ENCODE measurements at places on chromosomes 5 and 9.

DNA sequence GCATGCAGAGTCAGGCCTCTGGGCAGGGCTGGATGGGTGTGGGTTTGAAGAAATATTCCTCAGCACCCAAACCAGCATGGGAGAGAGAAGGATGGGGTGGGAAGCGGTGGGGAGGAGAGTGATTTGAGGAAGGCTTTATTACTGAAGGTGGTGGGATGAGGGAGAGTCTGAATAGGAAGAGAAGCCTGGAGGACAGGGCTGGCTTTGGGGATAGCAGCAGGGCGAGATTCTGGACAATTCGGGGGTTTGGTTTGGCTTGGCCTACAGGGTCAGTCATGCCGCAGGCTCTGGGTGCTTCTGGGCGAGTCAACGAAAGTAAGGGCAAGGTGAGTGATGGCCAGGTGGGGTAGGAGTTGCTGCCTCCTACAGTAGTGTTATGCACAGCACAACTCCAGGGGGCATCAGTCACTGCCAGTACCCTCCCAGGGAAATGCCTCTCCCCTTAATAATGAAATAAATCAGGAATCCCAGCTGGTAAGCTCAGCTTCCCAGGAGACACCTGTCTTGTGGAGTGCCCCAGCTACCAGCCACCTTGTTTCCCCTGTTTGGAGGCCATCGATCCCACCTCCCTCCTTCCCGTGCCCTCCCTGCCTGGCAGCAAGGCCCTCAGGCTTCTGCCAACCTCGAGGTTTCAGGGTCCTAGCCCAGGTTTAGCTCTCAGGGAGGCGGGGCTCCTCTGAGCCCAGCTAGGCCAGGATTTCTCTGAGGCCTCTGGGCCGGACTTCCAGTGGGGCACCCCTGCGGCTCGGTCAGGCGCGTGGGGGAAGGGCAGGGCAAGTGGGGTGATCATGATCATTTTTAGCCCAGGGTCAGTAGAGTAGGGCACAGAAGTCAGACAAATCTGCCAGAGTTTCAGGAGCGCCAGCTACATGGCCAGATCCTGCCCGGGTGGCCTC is 741 bp upstream of the NKX2-5 start:
- DNase-seq, result no peak

DNA sequence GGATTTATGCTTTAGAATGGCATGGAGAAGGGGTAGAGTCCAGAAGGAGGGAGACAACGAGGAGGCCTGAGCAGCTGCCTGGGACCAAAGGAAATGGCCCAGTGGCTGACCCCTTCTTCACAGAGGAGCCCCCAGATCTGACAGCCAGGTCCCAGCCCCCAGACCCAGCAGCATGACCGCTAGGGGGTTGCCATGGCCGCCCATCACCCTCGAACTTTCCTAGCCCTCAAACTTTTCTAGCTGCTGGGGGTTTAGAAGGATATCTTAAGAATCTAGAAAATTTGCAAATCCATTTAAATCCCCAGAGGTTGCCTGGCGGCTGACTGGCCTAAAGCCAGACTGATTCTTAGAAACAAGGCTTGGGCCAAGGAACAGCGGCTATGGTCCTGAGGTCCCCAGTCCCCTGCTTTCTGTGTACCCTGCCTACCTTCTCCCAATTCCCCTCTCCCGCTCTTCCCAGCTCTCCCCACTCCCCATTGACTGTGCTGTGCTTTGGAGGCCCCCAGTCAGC is 972 bp downstream of the PDGFRB start:
- no peak for DNase-seq

GRCh38 chr5:93596676-93597490 is 13.9 kb downstream of the NR2F1 start:
- DNase-seq, result no peak

DNA sequence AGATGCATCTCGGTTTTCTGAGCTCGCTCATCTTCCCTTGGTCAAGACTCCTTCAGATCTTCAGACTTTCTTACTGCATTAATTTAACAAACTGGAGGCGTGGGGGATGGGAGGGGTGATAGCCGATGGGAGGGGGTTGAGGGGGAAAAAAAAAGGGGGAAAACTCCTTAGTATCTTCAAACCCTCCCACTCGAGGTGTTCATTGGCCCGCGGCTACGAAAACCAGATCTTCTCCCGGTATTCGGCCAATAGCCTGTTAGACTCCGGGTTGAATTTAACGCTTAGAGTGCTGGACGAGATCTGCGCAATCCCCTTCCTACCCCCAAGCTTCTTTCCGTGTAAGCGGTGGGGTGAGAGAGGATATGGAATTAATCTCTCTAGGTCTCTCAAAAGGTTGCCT is 689 bp upstream of the GLRA1 start:
- no peak for DNase-seq

GRCh38 chr5:116544531-116545241 is 29.9 kb downstream of the SEMA6A start:
- no peak for DNase-seq

- DNase-seq, result no peak
Measured at GRCh38 chr5:114504560-114504959, 142.7 kb downstream of the KCNN2 start.

DNA sequence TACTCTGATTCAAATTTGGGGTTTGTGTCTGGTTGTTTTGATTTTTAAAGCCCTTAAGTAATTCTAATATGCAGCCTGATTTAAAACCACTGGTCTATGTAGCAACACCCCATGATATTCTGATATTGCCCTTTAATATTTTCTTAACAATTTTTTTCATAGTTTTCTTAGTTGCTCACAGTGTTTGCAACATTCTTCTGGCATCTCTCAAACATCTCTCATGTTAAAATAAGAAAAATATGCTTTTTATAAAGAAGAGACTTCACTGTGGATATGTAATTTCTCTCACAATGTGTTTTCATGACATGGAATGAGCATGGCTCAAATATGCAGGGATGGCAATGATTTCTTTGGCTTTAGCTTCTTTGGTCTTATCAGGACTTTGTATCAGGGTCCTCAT is 183.7 kb downstream of the TAF11L14 start:
- DNase-seq, result no peak

All from cortex of kidney (tissue), 1 donor.